Fibroblast of the conjunctiva (primary cell): ENCODE measurements at places on chromosomes 16 and 17.

- DNase-seq = no peak
These were observed 3.6 kb upstream of the WDR81 start for GRCh38 chr17:1720856-1721386.

DNA sequence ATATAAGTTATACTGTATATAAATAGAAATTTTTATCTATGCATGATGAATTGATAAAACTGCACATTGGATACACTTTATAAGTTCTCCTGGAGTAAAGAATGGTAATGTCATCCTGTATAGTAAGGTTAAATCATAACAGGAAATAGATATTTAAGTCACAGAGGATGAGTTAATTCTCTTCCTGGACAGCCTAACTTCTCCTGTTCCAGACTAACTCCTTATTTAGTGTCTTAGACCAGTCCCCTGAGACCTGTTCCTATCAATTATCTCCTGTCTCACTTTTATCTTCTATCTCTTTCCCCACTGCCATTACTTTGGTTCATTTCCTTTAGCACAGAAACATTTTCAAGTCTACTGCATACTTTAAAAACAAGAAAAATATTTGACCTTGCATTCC lies 46.5 kb downstream of the SSH2 start:
- no peak for DNase-seq

- DNase-seq = no peak
These were observed 779 bp upstream of the CCDC102A start for GRCh38 chr16:57537194-57537505.

DNA sequence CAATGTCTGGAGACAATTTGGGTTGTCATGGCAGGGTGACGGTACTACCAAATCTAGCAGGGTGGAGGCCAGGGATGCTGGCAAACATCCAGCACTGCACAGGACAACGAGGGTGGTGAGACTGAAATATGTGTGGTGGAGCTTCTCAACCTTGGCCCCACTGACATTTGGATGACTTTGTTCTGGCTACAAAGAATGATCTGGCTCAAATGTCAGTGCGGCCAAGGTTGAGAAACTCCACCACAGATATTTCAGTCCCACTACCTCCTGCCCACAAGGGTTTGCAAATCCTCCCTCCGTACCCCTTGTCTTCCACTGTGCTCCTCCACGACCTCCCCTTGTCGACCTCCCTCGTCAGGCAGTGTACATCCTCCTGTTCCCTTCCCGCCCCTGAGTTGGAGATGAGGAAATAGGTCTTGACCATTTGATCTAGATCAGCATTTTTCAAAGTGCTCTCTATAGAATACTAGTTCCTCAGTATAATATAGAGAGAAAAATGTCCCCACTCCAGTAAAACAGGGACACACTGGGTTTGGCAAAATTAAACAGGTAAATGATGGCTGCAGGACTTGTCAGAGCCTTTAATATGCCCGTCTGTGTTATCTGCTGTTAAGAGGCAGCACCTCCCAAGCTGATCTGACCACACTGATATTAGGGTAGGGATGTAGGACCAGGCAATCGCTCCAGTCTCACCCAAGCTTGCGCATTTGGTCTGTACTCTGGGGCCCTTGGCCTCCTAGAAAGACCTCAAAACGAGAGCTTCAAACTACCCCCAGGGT lies 6.8 kb downstream of the OSGIN1 start:
- DNase-seq = no peak

- no peak for DNase-seq
These were observed 10.3 kb upstream of the MLYCD start for GRCh38 chr16:83888672-83889044.

DNA sequence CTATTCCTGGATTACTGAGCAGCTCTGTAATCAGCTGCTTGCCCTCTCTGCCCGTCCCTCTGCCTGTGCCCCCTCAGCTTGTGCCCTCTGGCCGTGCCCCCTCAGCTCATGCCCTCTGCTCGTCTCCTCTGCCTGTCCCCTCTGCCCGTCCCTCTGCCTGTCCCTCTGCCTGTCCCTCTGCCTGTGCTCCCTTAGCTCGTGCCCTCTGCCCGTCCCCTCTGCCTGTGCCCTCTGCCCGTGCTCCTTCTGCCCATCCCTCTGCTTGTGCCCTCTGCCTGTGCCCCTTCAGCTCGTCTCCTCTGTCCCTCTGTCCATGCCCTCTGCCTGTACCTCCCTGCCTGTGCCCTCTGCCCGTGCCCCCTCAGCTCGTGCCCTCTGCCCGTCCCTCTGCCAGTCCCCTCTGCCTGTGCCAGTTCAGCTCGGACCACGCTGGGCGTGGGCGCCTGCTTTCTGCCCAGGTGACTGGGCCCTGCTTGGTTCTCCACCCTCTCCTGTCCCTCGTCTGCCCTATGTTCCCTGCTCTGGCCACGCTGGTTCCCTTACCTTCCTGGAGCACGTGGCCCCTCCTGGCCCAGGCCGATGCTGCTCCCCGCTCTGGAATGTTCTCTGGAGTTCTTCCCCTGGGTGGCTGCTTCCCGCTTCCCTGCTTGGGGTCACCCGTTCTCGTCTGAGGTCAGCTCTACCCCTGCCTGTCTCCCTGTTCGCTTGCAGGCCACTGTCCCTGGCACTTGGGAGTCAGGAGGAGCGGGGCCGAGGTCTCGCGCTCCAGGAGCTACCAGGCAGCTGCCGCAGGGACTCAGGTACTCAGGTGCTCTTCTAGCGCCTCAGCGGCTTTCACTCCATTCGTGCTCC lies 63.9 kb downstream of the BANP start:
- DNase-seq = no peak
